Inflammatory macrophage (primary cell): ENCODE measurements at places on chromosomes 1 and 21.

DNA sequence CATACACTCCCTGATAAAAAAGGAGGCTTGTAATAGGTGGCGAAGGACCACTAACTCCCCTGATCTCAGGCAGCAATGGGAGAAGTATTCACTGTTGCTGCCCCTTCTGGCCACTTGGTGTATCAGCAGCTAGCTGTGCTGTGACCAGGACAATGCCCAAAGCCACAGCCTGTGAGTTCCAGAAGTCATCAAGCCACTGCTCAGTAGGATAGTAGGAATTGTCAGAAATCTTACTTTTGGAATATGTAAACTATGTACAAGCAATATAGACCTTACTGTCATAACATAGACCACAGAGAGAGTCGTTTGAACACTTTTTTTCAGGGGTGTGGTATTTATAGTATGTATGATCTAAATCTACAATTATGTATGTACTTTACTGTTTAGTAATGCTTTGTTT lies 248.3 kb upstream of the CAMK1G start:
- peak; percentile 26 for DNase-seq

DNA sequence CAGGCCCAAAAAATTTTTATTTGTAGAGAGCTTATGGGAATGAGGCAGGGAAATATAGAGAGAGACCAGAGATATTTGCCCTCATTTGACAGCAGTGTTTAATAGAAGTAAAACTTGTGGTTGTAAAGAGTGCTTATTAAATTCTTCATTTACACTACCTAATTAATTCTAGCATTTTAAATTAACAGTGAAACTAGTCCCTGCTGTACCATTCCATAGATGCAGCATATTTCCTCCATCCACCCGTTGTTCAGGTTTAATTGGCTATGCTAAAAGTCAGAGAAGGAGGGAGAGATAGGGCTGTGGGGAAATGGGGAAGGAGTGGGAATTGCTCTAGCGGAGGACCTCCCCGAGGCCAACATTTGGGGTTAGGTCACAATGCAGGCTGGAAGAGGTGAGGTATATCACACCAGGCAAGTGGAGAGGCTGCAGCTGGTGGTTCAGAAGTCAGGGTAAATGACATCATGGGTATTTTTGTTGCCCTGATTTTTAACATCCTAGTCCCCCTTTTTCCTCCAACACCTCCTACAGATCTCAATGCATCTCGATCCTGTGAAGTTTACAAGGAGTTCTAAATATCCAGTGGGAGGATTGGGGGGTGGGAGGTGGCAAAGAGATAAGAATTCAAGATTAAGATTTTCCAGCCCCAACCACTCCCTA lies 38.6 kb downstream of the ELAVL4 start:
- DNase-seq = no peak

DNA sequence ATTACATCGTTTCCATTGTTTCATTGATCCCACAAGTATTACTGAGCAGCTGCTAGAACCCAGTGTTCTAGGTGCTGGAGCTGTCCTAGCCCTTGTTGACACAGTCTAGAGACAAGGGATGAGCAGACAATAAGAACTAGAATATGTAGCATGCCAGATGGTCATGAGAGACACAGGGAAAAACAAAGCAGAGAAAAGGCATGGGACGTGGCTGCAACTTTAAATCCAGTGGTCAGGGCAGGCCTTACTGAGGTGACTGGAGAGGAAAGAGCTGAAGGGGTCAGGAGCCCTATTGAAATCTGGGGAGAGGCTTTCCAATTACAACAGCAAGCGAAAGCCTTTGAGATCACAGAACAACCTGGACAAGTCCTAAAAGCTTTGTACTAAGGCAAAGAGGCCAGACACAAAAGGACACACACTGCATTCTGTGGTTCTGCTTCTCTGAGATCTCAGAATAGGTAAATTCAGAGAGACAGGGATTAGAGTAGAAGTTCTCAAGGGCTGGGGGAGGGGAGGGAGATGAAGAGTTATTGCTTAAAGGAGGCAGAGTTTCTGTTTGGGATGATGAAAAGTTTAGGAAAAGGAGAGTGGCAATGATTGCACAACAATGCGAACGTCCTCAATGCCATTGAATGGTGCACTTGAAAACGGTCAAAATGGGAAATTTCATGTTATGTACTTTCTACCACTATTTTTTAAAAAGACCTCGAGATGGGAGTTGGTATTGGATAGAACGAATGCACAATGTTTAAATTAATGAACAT lies 467.4 kb upstream of the VAMP3 start:
- no peak for DNase-seq

GRCh38 chr1:77193951-77194350 lies 25.3 kb downstream of the PIGK start:
- no peak for DNase-seq

DNA sequence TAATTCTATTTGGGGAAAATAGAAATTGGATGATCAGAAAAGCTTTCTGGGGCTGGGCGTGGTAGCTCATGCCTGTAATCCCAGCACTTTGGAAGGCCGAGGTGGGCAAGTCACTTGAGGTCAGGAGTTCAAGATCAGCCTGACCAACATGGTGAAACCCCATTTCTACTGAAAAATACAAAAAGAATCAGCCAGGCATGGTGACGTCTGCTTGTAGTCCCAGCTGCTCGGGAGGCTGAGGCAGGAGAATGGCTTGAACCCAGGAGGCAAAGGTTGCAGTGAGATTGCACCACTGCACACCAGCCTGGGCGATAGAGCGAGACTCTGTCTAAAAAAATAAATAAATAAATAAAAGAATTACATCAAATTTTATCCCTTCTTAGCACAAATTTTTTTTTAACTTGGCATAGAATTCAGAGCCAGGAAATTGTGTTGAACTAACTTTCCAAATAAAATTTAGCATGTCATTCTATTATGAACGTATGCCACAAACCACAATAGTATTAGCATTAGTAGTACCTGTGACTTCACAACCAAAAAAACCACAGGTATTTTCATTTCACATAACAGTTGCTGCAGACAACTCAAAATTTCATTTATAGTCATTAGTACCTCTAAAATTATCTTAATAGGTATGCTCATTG lies 4.5 kb upstream of the ANKRD13C start:
- DNase-seq = no peak

GRCh38 chr1:199551967-199552565 lies 475.4 kb upstream of the NR5A2 start:
- DNase-seq = peak; percentile 69

GRCh38 chr1:226100436-226101391 lies 38.2 kb downstream of the H3-3A start:
- DNase-seq = peak; percentile 41

- no peak for DNase-seq
Measured at GRCh38 chr1:217088521-217089284, 365.5 kb upstream of the ESRRG start.

GRCh38 chr1:162072740-162073139 lies 3.2 kb downstream of the NOS1AP start:
- no peak for DNase-seq

GRCh38 chr1:23913212-23913880 lies at the start of gene CNR2:
Gene CNR2 (minus strand): TSS chr1:23913362. CDS start chr1:23875617, 37,745 bp downstream.
- DNase-seq = no peak

GRCh38 chr1:56978819-56979218 lies 13.0 kb upstream of the C8B start:
- DNase-seq = no peak

DNA sequence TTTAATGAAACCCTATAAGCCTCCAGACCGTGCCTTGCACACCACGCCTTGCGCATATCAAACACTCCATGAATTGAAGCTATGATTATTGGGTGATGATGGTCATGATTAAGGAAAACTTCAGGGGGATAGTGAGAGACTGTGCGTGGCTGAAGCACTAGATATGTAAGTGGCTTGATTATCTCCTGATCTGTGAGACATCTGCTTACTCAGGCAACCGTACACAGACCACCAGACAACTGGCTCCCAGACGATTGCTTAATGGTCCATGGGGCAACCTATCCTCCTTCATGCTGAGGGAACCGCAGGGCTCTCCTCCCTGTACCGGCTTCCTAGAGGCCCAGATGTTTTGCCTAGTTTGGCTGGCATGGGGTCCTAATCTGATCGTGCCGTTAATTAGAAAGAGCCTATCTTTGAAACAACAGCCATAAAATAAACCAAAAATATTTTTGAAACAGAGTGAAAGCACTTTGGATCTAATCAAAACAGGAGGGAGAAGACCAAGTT lies 51.6 kb downstream of the IRF2BP2 start:
- no peak for DNase-seq

DNA sequence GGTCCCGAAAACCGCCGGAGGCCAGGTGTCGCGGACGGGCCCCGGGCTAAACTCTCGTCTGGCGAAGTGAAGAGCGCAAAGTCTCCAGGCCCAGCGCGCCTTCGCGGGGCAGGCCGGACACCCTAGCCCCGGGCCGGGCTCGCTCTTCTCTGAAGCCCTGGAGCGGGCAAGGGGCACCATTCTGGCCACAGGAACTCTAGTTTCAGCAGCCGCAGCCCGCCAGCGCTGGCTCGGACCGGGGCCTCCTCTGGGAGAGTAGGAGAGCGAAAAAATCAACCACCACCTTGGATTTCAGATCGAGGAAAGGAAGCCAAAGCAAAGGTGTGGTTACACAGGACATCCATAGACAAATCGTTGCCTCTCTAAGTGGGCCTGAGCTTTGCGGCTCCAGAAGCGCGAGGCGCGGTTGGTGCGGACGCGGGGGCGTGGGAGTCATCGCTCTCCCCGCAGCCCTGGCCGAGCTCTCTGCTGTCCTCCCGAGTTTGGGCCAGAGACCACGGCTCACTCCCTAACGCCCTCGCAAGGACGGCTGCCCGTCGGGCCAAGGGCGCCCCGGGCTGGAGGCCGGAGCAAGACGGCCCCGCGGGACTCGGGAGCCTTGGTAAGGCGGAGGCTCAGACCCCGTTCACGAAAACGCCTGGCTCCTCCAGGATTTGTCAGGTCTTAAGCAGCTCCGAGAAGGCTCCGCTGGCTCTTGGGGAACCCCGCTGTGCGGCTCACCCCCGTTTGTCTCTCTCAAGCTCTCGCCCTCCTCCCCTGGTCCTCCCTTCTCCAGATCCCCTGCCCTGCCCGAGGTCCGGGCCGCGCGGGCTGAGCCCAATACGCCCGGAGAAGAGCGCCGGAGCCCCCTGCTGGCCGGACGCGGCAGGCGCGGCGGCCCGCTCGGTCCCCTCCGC lies 132.9 kb upstream of the DPYD start:
- DNase-seq = peak; percentile 49

GRCh38 chr1:7515175-7515574 lies 255.9 kb upstream of the VAMP3 start:
- DNase-seq = no peak

GRCh38 chr1:63775418-63776127 lies 1.8 kb downstream of the ROR1 start:
- DNase-seq = no peak

GRCh38 chr1:221740993-221741702 lies 741 bp downstream of the DUSP10 start:
- peak; percentile 55 for DNase-seq

GRCh38 chr21:44498280-44499210 lies 41.5 kb downstream of the KRTAP10-1 start:
- DNase-seq = no peak

DNA sequence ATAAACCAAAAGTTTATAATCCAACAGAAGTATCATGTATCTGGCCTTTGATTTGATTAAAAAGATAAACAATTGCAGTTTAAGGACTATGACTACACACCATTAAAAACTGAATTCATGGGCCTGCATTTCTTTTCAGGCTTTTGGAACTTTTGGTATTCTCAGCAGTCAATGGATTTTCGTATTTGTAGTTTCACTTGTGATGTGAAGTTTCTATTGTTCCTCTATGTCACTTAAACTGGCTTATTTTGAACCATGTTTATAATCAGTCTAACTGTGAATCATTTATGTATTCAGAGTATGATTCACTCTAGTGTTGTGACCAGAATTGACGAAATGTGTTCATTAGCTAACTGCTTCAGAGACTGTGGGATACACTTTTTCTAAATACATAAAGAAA lies 132.9 kb downstream of the COQ8A start:
- DNase-seq = no peak

- no peak for DNase-seq
Measured at GRCh38 chr1:27990920-27991537, 31.3 kb downstream of the XKR8 start.

GRCh38 chr1:155187456-155187891 lies 13.8 kb downstream of the TRIM46 start:
- DNase-seq = no peak

GRCh38 chr1:235902677-235903542 lies 36.2 kb upstream of the LYST start:
- DNase-seq = no peak

- peak; percentile 93 for DNase-seq
Measured at GRCh38 chr1:7704214-7705047, 66.7 kb upstream of the VAMP3 start.

- no peak for DNase-seq
Measured at GRCh38 chr1:91564888-91565701, 64.4 kb downstream of the CDC7 start.

DNA sequence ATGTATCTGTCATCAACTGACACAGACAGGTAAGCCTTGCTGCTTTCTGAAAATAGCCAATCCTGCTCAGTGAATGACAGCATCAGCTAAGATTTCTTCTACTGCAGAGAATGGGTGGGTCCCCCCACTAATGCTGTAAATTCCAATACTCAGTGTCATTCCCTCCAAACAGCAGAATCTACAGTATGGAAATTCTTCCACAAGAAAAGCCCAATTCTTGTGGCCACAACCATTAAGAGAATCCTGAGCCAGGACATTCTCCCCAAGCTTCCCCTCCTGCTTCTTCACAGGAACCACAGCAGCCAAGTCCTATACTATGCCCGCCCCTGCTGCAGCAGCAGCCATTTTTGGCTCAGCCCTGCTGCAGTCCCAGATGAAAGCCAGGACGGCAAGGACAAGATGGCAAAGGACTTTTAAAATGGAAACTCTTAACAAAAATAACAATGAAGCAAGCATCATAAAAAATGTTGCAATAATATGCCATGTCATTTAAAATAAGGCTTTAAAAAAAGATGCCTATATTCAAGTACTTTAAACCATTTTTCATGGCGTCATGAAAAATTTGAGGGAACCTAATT lies 26.8 kb downstream of the EIF4G3 start:
- DNase-seq = peak; percentile 14

GRCh38 chr1:63112155-63112900 lies 210.0 kb upstream of the FOXD3 start:
- no peak for DNase-seq

DNA sequence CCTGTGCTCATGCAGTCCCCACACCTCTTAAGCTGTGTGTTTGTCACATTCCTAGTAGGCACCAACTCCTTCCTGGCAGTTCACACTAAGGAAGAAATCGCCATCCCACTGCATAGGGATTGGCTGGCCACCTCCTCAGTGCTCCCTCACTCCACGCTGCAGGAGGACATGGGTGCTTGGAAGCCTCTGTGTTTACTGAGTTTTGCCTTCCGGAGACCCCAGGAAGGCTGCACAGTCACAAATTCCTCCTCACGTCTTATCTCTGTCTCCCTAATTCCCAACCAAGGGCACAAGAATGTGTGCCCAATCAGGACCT lies 93.8 kb upstream of the GALNT2 start:
- no peak for DNase-seq

DNA sequence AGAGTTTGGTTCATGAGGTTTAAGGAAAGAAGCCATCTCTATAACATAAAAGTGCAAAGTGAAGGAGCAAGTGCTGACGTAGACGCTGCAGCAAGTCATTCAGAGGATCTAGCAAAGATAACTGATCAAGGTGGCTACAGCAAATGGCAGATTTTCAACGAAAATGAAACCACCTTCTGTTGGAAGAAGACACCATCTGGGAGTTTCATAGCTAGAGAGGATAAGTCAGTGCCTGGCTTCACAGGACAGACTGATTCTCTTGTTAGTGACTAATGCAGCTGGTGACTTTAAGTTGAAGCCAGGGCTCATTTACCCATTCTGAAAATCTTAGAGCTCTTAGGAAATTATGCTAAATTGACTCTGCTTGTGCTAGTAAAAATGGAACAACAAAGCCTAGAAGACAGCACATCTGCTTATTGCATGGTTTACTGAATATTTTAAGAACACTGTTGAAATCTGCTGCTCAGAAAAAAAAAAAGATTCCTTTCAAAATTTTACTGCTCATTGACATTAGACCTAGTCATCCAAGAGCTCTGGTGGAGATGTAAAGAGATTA lies 10.5 kb downstream of the MAEL start:
- DNase-seq = no peak
